Left hindlimb (tissue), 1 donor: ENCODE measurements at places on chromosomes 4 and X.

DNA sequence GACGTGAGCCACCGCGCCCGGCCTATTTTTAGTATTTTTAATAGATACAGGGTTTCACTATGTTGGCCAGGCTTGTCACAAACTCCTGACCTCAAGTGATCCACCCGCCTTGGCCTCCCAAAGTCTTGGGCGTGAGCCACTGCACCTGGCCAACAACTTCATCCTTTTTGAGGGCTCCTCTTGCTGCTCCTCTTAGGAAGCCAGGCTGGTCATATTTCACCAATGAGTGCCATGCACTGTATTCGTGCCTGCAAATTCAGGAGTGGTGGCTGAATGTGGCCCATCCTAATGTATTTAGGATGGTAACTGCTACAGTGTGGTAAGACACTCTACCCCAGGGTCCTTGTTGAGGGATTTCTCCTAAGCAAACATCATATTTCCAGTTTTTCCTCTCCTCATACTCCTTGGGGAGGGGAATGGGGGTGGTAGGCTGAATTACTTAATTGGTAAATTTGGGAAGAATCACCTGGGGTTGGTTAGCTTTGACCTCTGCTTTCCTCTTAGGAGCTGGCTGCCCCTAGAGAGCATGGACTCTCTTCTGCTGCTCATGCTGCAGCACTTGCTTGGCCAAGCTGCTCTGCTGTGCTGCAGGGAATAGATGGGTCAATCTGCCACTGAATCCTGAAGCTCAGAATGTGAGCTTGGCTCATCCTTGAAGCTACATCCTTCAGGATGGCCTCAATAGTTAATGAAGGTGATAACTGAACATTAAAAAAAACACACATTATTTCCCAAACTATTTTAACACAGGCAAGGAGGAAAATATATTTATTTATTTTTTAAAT, 167.4 kb downstream of the HS3ST1 start:
- DNase-seq: no peak

GRCh38 chrX:143378851-143379250, 138.4 kb downstream of the SPANXN3 start:
- DNase-seq: no peak

DNA sequence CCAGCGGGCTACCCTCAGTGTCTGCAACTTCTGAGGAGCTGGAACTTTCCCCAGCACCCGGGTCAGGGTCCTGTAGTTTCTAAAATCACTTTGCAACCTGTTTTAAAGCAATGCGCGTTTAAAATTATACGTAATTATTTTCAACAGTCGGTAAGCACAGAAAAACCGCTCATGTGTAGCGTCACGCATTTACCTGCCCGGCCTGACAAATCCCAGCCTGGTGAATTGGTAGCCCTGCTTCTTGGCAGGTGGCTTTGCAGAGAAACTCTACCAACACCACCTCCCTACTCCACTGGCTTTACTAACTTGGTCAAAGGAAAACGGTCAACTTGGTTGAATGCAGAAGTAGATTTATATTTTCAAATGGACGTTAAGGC, 640 bp downstream of the BANK1 start:
- DNase-seq: peak; percentile 33

- no peak for DNase-seq
Observed at GRCh38 chrX:35380808-35381700, 417.1 kb upstream of the MAGEB16 start.

- DNase-seq: no peak
Observed at GRCh38 chrX:133364865-133365264, 50.4 kb downstream of the GPC4 start.

DNA sequence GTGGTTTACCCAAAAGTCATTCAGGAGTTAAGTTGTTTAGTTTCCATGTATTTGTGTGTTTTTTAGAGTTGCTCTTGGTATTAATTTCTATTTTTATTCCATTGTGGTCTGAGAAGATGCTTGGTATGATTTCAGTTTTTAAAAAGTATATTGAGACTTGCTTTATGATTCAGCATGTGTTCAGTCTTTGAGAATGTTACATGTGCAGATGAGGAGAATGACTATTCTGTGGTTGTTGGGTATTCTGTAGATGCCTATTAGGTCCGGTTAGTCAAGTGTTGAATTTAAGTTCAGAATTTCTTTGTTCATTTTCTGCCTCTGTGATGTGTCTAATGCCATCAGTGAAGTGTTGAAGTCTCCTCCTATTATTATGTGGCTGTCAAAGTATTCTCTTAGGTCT, 249.4 kb downstream of the ARHGAP10 start:
- no peak for DNase-seq

DNA sequence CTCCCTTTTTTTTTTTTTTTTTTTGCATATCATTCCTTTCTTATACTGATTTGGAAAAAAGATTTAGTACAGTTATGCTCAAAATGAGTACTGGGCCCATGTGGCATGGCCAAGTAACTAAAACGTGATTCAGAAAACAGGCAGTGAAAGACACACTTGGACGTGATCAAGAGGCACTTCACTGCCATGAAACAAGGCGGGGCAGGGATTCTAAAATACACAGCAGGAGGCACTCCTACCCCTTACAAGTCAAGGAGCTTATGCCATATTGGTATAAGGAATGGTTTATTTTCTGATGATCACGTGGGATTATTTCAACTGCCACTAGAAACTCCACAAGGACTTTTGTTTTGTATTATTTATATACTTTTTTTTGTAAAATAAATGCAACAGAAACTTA, 72.0 kb downstream of the CHST7 start:
- DNase-seq: no peak

DNA sequence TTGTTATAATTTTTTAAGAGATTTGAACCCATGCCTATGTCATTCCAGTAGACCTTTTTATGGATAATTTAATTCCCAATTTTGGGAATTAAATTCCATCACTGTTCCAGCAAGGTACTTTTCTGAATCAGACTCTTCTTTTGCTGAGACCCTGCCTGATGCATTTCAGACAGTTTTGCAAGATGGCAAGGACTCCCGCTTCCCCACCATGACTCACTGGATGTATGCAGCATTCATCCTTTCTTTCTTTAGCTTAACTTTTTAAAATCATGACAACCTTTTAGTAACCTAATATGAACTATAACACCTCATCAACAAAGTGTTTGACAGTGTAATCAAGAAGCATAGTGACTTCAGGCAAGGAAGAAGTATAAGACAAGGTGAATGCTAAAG, 178.1 kb upstream of the LEF1 start:
- DNase-seq: no peak

DNA sequence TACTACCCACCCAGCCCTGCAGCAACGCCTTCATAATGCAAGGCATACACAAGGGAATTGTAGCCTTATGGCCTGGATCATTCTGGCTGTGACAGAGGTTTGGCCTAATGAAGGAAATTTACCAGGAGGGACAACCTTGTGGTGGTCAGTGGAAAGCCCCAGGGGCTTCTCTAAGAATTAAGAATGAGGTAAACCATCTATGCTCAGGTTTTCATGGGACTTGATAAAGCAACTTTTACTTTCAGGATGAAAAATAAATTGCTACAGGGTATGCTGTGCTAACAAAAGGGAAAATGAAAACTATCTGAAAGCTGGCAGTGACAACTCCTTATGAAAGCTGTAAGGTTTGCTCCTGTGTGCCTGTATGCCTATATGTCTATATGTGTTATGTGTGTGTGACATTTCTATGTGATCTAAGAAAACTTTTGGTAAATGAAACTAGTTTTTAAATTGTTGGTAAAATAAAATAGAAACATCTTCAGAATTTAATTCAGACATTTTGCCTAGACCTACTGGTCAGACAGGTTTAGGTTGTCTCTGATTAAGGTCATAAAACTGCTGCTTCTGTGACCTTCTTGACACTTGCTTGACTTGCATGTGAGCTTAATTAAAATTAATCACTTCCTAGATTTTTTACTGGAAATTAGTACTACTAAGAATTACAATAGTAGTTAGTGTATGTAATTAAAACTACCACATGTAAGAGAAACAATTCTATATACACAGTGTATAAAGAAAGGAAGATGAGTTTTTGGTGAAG, 19.9 kb upstream of the TXK start:
- DNase-seq: no peak

DNA sequence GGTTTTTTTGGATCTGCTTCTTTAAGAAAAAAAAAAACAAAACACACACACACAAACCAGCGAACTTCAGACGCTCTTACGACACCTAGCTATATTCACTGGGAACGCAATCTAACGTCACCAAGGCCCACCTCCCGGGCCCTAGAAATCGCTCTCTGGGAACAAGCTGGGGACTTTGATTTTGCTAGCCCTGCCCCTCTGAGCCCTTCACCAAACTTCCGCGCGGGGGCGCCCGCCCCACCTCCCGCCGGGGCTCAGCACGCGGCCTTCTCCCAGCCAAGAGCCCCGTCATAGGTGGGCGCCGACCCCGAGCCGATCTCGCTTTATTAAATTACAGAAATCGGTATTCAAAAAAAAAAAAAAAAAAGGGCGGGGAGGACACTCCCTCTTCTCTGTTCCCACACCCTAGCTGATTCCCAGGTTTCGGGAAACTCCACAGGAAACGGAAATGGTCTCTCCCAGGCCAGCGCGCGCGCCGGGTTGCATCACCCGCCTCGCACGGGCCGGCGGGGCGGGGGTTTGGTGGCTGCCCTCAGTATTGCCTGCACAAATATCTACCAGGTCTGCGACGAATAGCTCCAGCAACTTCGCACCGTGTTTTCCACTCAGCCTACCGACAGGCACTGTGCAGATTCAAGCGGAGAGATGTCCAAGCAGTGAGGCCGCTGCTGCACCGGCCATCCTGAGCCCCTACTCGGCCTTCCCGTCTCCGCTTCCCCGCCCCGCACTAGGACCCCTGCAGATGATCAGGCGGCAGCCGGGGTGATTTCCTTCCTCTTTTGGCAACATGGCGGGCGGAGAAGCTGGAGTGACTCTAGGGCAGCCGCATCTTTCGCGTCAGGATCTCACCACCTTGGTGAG, at the start of gene EIF2S3:
TSS of gene EIF2S3 (plus strand) at position 775 of the 861 bp plus-strand sequence. CDS start at position 788, 13 bp downstream.
- DNase-seq: peak; percentile 94
